ENCODE measurements at places on chromosomes 16 and 17. TPM values are rescaled to one million over a fixed set of nuclear protein-coding genes. Genes with fewer than 3 reads are reported as not detected.
A peak's percentile ranks its signal among the peaks of the same experiment; 100 is the strongest.

DNA sequence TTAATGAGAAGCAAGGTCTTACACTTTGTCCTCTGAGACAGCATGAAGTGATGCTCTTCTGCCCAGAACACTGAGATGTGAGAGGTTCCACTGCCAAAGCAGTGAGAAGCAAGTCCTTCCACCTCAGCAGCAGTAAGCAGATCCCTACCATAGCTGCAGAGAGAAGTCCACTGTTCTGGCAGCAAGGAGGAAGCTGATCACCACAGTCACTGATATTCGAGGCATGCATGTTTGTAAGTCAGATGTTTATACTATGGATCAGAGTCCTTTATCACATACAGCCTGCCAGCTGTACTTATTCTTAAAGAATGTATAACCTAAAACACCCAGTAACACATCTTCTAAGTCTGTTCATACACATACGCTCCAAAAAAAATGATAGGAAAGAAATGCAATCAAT, 18.2 kb upstream of the METTL2A start:
- no peak overlapping the region for H3K27ac ChIP-seq
- no peaks in the 10 kb centered on the region for H3K27me3 ChIP-seq
- H3K4me3 ChIP-seq: no peak overlapping the region
- no peaks in the 10 kb centered on the region for H3K36me3 ChIP-seq
- H3K4me1 ChIP-seq: no peaks in the 10 kb centered on the region

DNA sequence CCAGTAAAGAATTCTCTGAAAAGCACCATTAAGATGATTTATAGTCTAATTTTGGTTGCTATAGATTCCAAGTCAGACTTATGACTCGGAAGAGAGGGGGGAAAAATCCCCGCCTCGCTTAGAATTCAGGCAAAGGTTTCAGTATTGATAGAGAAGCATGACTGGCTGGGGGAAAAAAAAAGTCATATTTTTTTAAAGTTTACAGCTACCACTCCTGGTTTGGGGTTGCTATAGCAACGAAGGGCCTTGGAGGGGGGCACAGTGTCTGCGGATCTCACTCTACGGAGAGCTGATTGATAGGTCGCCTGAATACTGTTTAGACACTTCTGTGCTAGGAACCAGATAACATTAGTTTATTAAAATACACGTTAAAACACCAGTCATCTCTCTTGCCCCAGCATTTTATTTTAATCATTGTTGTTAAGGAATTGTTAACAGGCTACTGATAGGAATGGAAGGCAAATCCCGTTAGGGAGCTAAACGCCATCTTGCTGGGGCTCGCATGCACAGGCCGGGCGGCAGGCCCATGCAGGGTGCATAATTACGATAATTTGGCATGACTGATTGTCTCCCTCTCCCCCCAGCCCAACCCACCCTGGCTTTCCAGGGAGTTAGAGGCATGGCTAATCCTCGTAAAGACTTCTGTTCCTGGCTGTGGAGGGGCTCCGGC, 380.0 kb upstream of the XYLT1 start:
- no peak for DNase-seq
- no peak overlapping the region for H3K4me3 ChIP-seq
- peaks cover 4% of the 10 kb centered on the region for H3K27me3 ChIP-seq
- H3K36me3 ChIP-seq: no peaks in the 10 kb centered on the region
- H3K27ac ChIP-seq: no peak overlapping the region
- H3K4me1 ChIP-seq: no peaks in the 10 kb centered on the region

DNA sequence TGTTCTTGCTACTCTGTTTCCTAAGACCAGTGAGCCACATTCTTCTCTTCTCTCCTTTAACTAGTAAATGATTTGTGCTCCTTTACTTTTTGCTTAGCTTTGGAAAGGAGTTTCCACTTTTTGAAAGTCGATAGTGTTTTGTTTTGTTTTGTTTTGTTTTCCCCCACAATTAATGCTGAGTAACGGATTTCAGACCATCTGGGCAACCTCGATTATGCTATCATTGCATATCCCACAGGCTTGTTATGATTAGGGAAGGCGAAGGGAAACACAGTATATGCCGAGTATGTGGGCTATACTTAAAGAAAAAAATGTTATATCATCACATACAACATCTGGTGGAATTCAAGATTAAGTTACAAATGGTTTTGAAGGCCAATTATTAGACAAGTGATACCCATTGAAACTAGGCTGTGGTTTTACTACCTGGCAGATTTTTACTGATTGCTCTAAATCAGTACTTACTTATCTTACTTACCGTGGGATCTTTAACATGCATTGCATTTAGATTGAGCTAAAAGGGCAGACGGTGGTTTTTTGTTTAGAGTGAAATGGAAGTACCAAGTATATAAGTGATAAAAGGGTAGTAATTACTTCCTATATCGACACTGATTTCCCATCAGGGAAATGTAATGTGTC, 361.3 kb upstream of the SOX9 start:
- DNase-seq: no peak
- no peak overlapping the region for H3K27ac ChIP-seq
- H3K4me3 ChIP-seq: no peak overlapping the region
- no peaks in the 10 kb centered on the region for H3K27me3 ChIP-seq
- H3K36me3 ChIP-seq: no peaks in the 10 kb centered on the region
- no peaks in the 10 kb centered on the region for H3K4me1 ChIP-seq

DNA sequence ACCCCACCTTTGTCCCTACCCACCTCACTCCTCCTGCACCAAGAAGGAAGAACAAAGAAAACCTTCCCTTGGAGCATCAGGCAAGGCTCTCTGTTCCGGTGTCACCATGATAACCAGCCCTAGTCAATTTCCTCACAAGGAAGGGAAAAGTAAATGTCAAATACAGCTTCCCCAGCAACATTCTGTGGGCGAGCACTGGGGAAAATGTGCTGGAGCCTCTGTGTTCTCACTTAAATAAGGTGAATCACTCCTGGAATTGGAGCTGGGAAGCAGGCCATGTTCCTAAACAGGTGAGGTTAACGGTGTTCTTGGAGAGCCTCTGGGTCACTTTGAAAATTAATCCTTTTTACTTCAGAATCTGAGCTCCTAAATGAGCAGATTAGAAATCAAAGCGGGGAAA, 427.9 kb upstream of the ERCC4 start:
- H3K27ac ChIP-seq: no peak overlapping the region
- no peak for DNase-seq
- H3K4me3 ChIP-seq: no peak overlapping the region

- H3K27ac ChIP-seq: no peak overlapping the region
- H3K27me3 ChIP-seq: no peaks in the 10 kb centered on the region
- peak; percentile 80 for DNase-seq
- peaks cover 36% of the 10 kb centered on the region for H3K36me3 ChIP-seq
Measured at GRCh38 chr16:685967-686366, 1.8 kb upstream of the JMJD8 start.

- peak; percentile 49 for DNase-seq
- no peak overlapping the region for H3K27ac ChIP-seq
- H3K4me1 ChIP-seq: peaks cover 36% of the 10 kb centered on the region
- H3K36me3 ChIP-seq: no peaks in the 10 kb centered on the region
Measured at GRCh38 chr17:57669671-57670529, 75.2 kb downstream of the CCDC182 start.

GRCh38 chr16:4625560-4626159, 1.0 kb downstream of the MGRN1 start:
- H3K27me3 ChIP-seq: no peaks in the 10 kb centered on the region
- DNase-seq: no peak
- H3K27ac ChIP-seq: peak overlapping the region; percentile 98
- peaks cover 8% of the 10 kb centered on the region for H3K4me1 ChIP-seq

DNA sequence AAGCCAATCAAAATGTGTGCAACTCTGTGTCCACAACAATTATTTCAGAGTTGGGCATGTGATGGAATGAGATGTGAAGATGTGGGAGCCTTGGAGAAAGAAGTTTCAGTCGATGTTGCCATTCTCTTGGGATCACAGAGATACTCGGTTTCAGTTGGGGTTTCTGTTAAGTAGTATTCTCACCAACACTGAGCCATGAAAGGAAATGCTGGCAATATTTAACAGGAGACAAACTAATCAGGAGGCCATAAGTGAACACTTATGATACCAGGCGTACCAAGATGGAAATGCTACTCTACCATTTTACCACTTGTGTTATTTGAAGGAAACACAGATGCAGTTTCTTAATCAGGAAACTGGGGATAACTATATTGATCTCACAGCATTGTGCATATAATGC, 53.3 kb upstream of the NUDT7 start:
- no peaks in the 10 kb centered on the region for H3K4me1 ChIP-seq
- no peaks in the 10 kb centered on the region for H3K27me3 ChIP-seq
- H3K36me3 ChIP-seq: no peaks in the 10 kb centered on the region
- H3K4me3 ChIP-seq: no peak overlapping the region
- no peak overlapping the region for H3K27ac ChIP-seq

TMIGD1 gene
- total RNA-seq: not detected

DNA sequence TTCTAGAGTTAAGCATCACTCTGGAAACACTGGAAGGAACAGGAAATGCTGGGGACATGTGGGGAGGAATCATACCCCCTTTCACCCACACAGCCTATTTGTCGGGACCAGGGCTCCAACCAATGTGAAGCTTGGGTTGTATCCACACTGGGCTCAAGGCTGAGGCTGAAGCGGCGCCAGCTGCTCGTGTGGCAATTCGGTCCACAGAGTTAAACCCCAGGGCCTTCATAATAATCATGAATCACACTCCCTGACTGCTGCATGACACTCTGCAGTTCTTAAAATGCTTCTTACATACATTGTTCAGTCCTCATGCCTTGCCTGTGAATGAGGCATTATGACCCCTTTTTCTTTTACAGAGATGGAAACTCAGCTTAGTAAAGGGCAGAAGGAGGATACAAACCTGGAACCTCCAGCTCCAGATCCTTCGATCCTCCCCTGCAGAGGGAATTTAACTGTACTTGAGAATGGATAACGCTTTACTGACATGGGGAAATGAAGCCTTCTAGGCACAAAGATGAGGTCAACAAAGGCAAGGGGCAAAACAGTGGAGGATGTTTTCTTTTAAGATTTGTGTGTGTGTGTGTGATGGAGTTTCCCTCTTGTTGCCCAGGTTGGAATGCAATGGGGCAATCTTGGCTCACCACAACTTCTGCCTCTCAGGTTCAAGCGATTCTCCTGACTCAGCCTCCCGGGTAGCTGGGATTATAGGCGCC, 72.7 kb downstream of the SOX9 start:
- no peak for DNase-seq
- no peak overlapping the region for H3K4me3 ChIP-seq
- H3K27ac ChIP-seq: no peak overlapping the region
- H3K27me3 ChIP-seq: no peaks in the 10 kb centered on the region
- H3K36me3 ChIP-seq: no peaks in the 10 kb centered on the region

HP gene
- 5.8 TPM for total RNA-seq

NGFR gene
- total RNA-seq: 31.4 TPM

DNA sequence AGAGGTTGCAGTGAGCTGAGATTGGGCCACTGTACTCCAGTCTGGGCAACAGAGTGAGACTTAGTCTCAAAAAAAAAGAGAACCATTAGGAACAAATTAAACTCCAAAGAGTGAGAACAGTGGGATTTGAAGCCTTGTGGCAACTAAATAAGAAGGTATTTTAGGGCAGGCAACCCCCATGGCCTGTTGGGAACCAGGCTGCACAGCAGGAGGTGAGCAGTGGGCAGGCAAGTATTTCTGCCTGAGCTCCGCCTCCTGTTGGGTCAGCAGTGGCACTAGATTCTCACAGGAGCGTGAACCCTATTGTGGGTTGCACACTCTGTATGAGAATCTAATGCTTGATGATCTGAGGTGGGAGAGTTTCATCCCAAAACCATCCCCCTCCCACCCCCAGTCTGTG, 57.6 kb upstream of the MED9 start:
- H3K27ac ChIP-seq: peak overlapping the region; percentile 69
- no peaks in the 10 kb centered on the region for H3K27me3 ChIP-seq
- H3K4me1 ChIP-seq: peaks cover 39% of the 10 kb centered on the region
- DNase-seq: no peak
- H3K36me3 ChIP-seq: no peaks in the 10 kb centered on the region
- H3K4me3 ChIP-seq: no peak overlapping the region

GRCh38 chr17:64073771-64074703, 53.6 kb upstream of the ICAM2 start:
- H3K4me1 ChIP-seq: no peaks in the 10 kb centered on the region
- H3K4me3 ChIP-seq: no peak overlapping the region
- no peaks in the 10 kb centered on the region for H3K27me3 ChIP-seq
- H3K36me3 ChIP-seq: peaks cover 73% of the 10 kb centered on the region

RNF227 gene
- total RNA-seq: 6.4 TPM

DNA sequence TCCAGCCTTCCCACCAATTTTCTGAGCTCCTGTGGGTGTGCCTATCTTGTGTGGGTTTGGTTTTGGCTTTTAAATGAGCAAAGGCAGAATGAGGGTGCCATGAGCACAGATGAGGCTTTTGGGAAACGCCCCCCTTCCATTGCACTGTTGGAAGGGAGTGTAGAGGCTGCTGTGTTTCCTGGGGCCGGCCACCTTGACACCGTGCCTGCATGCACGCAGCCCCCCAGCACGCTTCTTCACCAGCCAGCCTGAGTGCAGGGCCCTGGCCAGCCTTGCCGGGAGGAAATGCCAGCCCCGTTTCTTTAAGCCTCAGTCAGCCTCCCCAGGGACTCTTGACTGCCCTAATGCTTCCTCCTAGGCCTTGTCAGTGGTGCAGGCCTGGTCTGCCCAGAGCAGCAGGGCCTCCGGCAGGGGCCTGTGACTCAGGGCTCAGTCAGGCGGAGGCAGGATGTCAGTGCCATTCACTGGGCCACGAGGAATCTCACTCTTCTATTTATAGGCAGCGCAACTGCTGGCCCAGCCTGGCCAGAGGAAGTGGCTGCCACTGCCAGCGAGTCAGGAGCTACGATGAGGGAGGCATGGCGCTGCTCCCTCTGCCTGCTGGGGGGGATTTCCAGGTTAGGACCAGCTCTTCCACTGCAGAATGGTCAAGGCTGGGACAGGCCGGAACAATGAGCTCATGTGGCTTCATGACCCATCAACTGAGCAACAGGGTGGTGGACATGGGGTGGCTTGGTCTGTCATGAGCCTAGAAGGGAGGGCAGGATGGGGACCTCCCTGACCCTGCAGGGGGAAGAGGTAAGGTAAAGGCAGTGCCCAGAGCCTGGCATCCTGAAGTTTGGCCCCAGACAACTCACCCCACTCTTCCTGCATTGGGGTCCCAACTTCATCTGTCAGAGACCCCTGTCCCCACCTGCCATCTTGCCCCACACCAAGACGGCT, 205.2 kb downstream of the RAB11FIP4 start:
- DNase-seq: peak; percentile 82
- no peaks in the 10 kb centered on the region for H3K27me3 ChIP-seq

TP53TG3 gene
- total RNA-seq: not detected

Data from adrenal gland (tissue), 19 donors.